Activated T-cell treated with anti-CD3 and anti-CD28 coated beads, Interleukin-2, amount 50 U/mL, for 72 hours (primary cell): ENCODE measurements at places on chromosomes 6 and 20. TPM values are rescaled to one million over a fixed set of nuclear protein-coding genes. Genes with fewer than 3 reads are reported as not detected.

Gene OLIG3
- 0.41 TPM for total RNA-seq

GRCh38 chr20:36246401-36246800, 10.1 kb downstream of the AAR2 start:
- no peak for DNase-seq

DNA sequence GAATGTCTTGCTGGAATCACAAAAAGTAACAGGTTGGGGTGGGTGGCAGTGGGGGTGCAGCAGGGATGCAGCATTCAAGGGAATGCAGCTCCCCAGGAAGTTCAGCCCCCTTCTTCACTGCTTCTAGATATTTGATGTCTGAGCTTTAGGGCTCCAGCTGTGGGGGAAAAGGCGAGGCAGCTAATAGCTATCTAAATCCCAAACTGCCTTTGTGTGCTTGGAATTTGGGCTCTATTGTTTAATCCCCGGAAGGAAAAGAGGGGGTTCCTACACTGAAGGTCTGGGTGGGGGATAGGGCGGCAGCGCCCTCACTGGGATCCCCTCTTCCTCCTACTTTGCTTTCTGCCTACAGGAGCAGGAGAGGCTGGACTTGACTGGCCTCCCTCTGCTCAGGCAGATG, 116.5 kb downstream of the SOBP start:
- no peak for DNase-seq

DNA sequence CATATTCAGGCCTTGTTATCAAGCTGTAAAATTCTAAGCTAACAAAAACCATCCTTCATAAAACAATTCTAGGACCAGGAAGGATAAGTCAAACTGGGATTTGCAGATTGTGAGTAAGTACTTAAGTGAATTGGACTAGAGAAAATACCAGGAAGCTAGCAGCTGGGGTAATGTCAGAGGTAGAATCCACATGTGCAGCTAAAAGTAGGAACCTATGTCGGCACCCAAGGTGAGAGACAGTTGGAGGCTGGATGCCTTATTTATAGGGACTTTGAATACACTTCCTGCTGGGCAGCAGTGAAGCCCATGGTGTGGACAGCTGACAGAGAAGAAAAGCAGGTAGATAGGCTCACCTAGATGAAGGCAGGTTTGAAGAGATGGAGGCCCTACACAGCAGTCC, 127.3 kb downstream of the FLRT3 start:
- no peak for DNase-seq

Gene RIPOR2
- total RNA-seq: 67.0 TPM

DNA sequence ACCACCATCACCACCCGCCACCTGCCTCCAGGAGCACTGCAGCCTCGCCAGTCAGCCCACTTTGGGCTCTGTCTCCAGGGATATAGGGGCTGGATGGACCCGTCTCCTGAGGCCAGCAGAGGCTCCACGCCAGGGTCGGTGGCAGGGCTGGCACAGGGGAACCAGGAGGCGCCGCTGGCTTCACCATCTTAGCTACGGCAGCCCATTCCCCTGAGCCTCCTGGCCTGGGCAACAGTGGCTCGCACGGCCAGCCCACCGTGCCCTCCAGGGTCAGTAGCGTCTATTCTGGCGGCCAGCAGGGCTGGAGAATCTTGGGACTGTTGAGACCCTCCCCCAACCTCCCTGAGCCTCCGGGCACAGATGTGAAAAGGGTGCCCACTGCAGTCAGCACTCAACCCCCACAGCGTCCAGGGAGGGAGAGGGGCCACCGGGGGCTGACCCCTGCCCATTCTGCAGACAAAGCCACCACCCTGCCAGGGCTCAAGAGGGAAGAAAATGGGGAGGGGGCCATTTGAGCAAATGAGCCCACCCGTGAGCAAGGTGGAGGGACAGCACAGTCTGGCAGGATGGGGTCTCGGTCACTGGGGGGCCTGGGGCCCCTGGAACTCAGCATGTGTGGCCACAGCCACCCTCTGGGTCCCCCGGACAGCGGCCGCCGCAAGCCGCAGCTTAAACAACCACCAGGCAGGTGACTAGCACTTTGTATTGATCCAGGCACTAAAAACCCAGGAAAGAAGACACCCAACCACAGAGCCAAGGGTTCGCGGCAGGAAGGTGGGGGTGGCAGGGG, 28.7 kb downstream of the KCNQ2 start:
- DNase-seq: no peak

GRCh38 chr6:75935473-75935793, 137.0 kb downstream of the IMPG1 start:
- DNase-seq: no peak

DNA sequence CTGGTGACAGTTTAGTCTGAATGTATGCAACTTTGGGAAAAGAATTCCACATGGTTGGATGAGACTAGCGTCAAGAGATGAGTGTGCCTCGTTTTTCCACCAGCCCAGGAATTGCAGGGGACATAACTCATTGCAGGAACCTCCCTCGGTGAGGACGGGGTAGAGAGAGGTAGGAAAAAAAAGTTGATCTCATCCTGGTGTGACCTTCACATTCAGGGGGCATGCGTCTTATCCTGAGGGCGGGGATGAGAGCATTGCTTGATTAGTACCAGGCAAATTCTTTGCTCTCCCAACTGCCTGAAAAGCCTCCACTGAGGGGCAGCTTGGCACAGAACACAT, 11.8 kb downstream of the TLDC2 start:
- DNase-seq: no peak

- DNase-seq: no peak
These were observed 20.8 kb upstream of the MLN start for GRCh38 chr6:33824461-33825154.

DNA sequence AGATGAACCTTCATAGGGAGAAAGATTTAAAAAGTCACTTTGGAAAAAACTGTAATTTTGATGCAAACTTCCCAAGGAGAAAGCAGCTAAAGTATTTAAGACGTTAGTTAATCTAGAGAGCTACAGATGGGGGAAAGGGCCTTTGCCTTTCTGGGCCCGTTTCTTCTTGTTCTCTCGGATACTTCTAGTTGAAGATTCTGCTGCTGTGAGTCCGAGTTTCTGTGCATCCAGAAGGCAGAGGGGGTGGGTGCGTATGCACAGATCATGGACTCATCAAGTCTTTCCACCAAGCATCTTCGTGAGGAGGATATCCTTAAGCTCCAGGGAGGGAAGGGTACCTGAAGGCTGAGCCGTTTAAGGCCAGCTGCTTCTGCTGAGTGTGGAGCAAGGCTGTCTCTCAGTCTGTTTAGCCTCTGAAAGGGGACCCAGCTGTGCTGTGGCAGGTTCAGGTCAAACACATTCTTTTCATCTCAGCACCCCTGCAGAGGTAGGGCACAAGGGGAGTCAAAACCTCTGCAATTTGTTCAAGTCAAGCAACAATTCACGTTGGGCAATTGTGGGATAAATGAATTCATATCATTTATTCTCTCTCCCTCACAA, 4.3 kb downstream of the LAMP5 start:
- no peak for DNase-seq

GRCh38 chr6:128303870-128304269, 216.5 kb downstream of the PTPRK start:
- no peak for DNase-seq

Gene FOXS1
- not detected for total RNA-seq

Gene RRBP1
- total RNA-seq: 25.7 TPM

GRCh38 chr6:45052325-45052724, 275.8 kb upstream of the RUNX2 start:
- no peak for DNase-seq

Gene DAAM2
- not detected for total RNA-seq

Gene PSMG4
- 29.1 TPM for total RNA-seq

- DNase-seq: no peak
These were observed 256.1 kb downstream of the PLCB1 start for GRCh38 chr20:8388141-8388540.
